Kidney (tissue), 22 donors: ENCODE measurements at places on chromosomes 6 and 20. TPM values are rescaled to one million over a fixed set of nuclear protein-coding genes. Genes with fewer than 3 reads are reported as not detected.

- H3K4me3 ChIP-seq = no peak overlapping the region
- H3K4me1 ChIP-seq = no peaks in the 10 kb centered on the region
- no peak overlapping the region for H3K27ac ChIP-seq
- H3K36me3 ChIP-seq = no peaks in the 10 kb centered on the region
Observed at GRCh38 chr20:5918856-5919625, 31.3 kb downstream of the TRMT6 start.

DNA sequence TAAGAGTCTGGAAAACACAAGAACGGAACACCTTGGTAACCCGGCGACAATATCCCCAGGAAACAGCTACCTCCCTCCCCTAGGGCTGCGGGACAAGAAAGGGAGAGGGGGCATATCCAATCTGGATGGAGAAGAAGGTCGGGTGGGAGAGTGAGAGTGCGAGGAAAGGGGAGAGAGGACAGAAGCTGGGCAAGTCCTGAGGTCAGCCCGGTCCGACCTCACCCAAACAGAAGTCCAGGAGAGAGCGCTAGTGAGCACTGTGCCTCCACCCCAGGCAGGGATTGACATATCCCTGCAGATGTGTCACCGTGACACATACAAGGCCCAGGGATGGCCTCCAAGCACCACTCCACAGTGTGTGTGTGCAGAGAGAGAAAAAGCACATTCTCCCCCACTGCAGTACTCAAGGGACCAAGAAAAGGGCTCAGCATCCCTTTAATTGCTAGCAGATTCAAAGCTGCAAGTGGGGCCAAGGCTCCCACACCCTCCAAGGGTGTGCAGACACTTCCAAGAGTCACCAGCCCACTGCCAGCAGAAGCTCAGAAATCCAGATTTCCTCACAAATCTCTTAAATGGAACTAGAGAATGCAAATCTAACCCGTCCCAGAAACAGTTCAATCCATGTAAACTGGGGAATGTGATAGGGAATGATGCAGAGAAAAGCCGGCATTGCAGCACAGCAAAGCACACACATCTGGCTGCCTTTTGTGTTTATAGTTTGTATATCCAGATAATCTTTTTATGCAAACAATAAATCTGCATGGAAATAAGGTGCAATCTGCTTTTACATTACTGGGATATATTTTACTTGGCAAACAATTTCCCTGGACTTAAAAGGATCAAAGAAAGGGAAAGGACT is 3.1 kb downstream of the PXDC1 start:
- H3K27me3 ChIP-seq = no peaks in the 10 kb centered on the region
- peak; percentile 66 for DNase-seq
- H3K27ac ChIP-seq = no peak overlapping the region
- peaks cover 19% of the 10 kb centered on the region for H3K4me1 ChIP-seq
- no peak overlapping the region for H3K4me3 ChIP-seq
- peaks cover 2% of the 10 kb centered on the region for H3K36me3 ChIP-seq

DNA sequence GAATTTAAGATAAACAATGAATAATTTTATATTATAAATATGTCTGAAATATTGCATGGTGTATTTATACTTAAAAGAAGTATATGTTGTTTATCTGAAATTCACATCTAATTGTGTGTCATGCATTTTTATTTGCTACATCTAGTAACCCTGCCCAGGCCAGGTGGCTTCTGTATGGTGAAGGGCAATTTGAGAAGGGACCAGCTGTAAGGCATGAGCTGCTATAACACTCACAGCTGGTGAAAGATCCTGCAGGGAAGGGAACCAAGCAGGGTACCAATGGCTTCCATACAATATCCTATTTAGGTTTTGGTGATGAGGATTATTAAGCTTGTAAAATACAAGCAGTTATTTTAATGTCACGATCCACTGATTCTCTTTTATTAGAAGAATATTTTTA is 921.8 kb upstream of the GJE1 start:
- no peak overlapping the region for H3K4me3 ChIP-seq
- DNase-seq = no peak
- no peaks in the 10 kb centered on the region for H3K4me1 ChIP-seq
- H3K36me3 ChIP-seq = no peaks in the 10 kb centered on the region

HCRTR2 gene
- not detected for total RNA-seq

CST4 gene
- not detected for total RNA-seq

- H3K36me3 ChIP-seq = no peaks in the 10 kb centered on the region
- H3K4me3 ChIP-seq = no peak overlapping the region
- no peak overlapping the region for H3K27ac ChIP-seq
- H3K4me1 ChIP-seq = no peaks in the 10 kb centered on the region
- no peaks in the 10 kb centered on the region for H3K27me3 ChIP-seq
Observed at GRCh38 chr6:82570083-82570482, 206.5 kb downstream of the TPBG start.

GRCh38 chr6:166908811-166909210 is 47.5 kb downstream of the RNASET2 start:
- H3K36me3 ChIP-seq = no peaks in the 10 kb centered on the region
- H3K4me3 ChIP-seq = no peak overlapping the region
- H3K27ac ChIP-seq = no peak overlapping the region

DNA sequence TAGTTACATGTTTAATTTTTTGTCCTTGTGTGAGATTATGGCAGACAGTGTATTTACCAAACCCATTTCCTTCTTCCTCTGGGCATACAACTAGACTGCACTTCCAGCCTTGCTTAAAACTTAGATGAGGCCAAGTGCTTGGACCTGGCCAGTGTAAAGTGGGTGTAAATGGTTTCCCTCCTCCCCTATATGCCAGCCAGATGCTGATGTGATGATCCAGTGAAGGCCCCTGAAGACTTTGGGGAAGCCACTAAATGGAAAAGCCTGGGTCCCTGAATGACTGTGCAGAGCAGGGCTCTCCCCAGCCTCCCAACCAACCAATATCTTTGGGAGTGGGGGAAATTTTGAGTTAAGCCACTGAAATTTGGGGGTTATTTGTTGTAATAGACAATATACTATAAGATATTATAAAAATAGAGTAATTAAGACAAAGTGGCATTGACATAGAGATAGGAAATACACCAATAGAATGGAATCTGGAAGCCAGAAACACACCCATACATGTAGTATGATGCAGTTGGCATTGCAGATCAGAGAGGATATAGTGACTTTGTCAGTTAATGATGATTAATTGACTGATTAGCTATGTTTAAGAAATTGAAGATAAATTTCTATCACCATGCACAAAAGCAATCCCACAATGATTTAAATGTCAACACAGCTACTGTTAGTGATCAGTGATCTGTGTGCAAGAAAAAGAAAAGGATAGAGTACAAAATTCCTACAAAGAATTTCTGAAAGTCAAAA is 10.4 kb upstream of the SNX9 start:
- no peak overlapping the region for H3K27ac ChIP-seq
- DNase-seq = no peak
- no peaks in the 10 kb centered on the region for H3K4me1 ChIP-seq

- no peaks in the 10 kb centered on the region for H3K36me3 ChIP-seq
- H3K4me1 ChIP-seq = no peaks in the 10 kb centered on the region
- no peaks in the 10 kb centered on the region for H3K27me3 ChIP-seq
- H3K4me3 ChIP-seq = no peak overlapping the region
Observed at GRCh38 chr6:80550281-80550680, 443.8 kb downstream of the BCKDHB start.

DEF6 gene
- 16.3 TPM for total RNA-seq

GRCh38 chr6:121609281-121609680 is 173.8 kb downstream of the GJA1 start:
- H3K27ac ChIP-seq = no peak overlapping the region
- no peaks in the 10 kb centered on the region for H3K27me3 ChIP-seq
- no peaks in the 10 kb centered on the region for H3K4me1 ChIP-seq
- DNase-seq = no peak
- no peaks in the 10 kb centered on the region for H3K36me3 ChIP-seq
- no peak overlapping the region for H3K4me3 ChIP-seq

GRCh38 chr6:154538640-154539191 is 28.2 kb upstream of the CNKSR3 start:
- no peaks in the 10 kb centered on the region for H3K27me3 ChIP-seq
- H3K27ac ChIP-seq = no peak overlapping the region
- H3K4me1 ChIP-seq = no peaks in the 10 kb centered on the region
- H3K4me3 ChIP-seq = no peak overlapping the region
- DNase-seq = no peak

DNA sequence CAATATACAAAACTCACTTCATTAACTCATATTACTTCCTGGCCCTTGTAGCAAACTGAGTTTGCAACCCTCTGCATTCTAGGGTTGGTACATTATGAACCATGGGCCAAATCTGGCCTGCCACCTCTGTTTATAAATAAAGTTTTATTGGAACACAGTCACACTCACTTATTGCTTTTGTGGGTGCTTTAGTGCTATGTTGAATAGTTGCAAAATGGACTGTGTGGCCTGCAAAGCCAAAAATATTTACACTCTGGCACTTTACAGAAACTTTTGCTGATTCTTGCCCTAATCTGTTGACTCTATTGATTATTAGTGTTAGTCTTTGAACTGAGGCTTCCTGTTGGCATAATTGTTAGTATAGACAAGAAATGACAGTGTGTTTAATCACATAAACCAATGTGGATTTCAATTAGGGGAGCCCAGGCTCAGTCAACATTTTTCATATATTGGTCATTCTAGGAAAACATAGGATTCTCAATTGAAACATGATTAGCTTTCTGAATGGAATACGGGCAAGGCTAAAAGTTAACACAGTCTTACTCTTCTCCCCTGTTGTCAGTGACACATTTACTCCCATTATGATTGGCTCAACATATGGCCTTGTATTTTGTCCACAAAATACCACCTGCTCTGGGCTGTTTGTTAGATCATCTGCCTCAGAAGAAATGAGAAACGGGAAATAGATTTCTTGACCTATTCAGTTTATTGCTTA is 241.9 kb upstream of the ZFP64 start:
- H3K4me3 ChIP-seq = no peak overlapping the region
- H3K27ac ChIP-seq = no peak overlapping the region
- H3K4me1 ChIP-seq = no peaks in the 10 kb centered on the region

- no peaks in the 10 kb centered on the region for H3K27me3 ChIP-seq
- H3K4me1 ChIP-seq = peaks cover 11% of the 10 kb centered on the region
- no peaks in the 10 kb centered on the region for H3K36me3 ChIP-seq
- no peak overlapping the region for H3K4me3 ChIP-seq
Observed at GRCh38 chr6:134553936-134554335, 236.0 kb upstream of the SGK1 start.

GRCh38 chr6:28433119-28433518 is 10.2 kb downstream of the ZSCAN23 start:
- H3K27me3 ChIP-seq = no peaks in the 10 kb centered on the region
- H3K4me3 ChIP-seq = no peak overlapping the region
- DNase-seq = no peak
- no peak overlapping the region for H3K27ac ChIP-seq

DNA sequence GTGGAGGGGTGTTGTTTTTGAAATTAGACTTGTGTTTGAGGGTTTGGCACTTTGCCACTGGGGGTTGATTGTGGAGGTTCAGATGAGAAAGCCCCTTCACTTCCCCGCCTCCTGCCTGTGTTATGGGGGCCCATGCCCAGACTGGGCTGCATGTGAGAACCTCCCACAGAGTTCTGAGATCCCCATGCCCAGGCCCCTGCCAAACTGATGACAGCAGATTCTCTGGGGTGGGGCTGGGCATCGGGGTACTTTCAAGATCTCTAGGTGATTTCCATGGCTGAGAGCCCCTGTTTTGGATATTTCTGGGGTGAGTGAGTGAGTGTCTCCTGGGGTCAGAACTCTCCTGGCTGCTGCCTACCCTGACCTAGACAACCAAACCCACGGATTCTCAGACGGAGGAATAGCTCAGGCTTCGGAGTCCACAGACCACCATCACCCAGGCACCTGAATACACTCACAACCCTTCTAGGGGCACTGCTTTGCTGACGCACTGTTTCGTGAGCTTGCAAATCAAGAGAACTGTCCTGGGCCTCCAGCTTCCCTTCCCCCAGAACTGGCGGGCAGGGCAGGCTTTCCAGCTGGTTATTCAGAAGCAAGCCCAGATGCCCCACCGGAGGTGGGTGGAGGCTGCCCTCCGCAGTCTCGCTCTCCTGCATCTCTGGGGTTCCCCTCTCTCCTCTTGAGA is 6.3 kb downstream of the BCAS1 start:
- H3K27ac ChIP-seq = no peak overlapping the region
- no peak overlapping the region for H3K4me3 ChIP-seq
- H3K4me1 ChIP-seq = peaks cover 3% of the 10 kb centered on the region
- DNase-seq = no peak
- H3K27me3 ChIP-seq = no peaks in the 10 kb centered on the region

GRCh38 chr6:12804952-12805645 is 88.5 kb downstream of the PHACTR1 start:
- no peak for DNase-seq
- no peaks in the 10 kb centered on the region for H3K4me1 ChIP-seq
- no peaks in the 10 kb centered on the region for H3K36me3 ChIP-seq
- no peak overlapping the region for H3K4me3 ChIP-seq
- no peaks in the 10 kb centered on the region for H3K27me3 ChIP-seq

GRCh38 chr6:10641528-10641927 is 52.9 kb downstream of the C6orf52 start:
- DNase-seq = peak; percentile 21
- H3K27me3 ChIP-seq = no peaks in the 10 kb centered on the region
- no peak overlapping the region for H3K27ac ChIP-seq
- H3K36me3 ChIP-seq = no peaks in the 10 kb centered on the region
- H3K4me1 ChIP-seq = no peaks in the 10 kb centered on the region

DNA sequence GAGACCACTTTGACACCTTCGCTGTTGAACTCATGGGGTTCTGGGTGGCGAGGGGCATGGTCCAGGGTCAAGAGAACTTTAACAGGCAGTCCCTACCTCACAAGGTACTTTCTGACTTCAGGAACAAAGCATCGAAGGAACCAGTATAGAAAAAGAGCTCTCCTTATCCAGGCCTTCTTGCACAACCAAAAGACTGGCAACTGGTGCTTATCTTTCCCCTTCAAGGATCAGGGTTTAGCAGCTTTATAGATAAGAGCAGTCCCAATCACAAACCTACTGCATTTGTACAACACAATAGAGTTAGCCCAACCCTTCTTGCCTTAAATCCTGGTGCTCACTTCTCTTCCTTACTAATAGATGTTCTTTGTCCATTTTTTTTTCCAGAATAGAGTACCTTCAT is 116.3 kb downstream of the SNX5 start:
- no peaks in the 10 kb centered on the region for H3K4me1 ChIP-seq
- no peak overlapping the region for H3K4me3 ChIP-seq
- no peak overlapping the region for H3K27ac ChIP-seq
